HepG2 (cell line): ENCODE measurements at places on chromosomes 7 and 10. TPM values are rescaled to one million over a fixed set of nuclear protein-coding genes. Genes with fewer than 3 reads are reported as not detected.

DNA sequence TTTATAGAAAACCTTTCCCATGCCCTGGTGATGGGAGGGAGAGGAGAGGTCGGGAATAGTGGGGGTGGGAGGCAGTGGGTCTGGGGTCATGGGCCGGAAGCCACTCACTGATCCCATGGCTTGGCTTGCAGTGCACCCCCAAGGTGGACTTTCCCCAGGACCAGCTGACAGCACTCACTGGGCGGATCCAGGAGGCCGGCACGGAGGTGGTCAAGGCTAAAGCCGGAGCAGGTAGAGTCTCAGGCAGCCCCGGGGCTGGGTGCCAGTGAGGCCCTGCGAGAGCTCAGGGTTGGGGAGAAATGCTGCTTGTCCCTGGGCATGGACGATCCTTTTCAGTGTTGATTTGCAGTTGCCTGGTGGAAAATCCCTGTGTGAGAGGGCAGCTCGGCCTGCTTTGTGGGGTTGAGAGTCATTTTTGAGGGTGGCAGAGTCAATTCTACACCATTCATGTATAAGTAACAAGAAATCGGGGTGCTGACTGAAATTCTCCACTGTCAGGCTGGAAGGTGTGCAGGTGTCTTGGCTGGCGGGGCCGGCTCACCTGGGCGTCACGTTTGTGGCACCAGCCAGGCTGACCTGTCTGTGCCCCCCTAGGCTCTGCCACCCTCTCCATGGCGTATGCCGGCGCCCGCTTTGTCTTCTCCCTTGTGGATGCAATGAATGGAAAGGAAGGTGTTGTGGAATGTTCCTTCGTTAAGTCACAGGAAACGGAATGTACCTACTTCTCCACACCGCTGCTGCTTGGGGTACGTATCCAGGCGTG is 16.5 kb downstream of the MDH2 start:
- no peak for DNase-seq
- H3K4me3 ChIP-seq: no peak overlapping the region
- H3K4me1 ChIP-seq: peaks cover 21% of the 10 kb centered on the region
- H3K27ac ChIP-seq: no peak overlapping the region
- no peaks in the 10 kb centered on the region for H3K27me3 ChIP-seq

DNA sequence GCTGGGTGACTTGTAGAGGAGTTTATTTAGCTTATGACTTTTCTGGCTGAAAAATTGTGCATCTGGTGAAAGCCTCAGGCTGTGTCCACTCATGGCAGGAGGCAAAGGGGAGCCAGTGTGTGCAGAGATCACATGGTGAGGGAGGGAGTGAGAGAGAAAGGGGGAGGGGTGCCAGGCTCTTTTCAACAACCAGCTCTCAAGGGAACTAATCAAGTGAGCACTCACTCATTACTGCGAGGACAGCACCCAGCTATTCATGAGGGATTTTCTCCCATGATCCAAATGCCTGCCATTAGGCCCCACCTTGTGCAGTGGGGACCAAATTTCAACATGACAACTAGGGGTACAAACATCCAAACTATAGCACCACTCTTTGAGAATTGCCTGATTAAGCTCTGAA is 590.2 kb downstream of the MAGI2 start:
- H3K27me3 ChIP-seq: no peaks in the 10 kb centered on the region
- no peaks in the 10 kb centered on the region for H3K36me3 ChIP-seq
- no peaks in the 10 kb centered on the region for H3K4me1 ChIP-seq
- H3K27ac ChIP-seq: no peak overlapping the region
- no peak overlapping the region for H3K4me3 ChIP-seq
- no peak for DNase-seq

The PEX1 gene
- total RNA-seq: 19.4 and 22.4 TPM in 2 replicates

The RGR gene
- 0.24 and 0.71 TPM in 2 replicates for total RNA-seq

The DYNC1I1 gene
- total RNA-seq: 0.08 TPM in 1 of 2 replicates, not detected in the other

The TMEM26 gene
- total RNA-seq: not detected in 2 replicates

The TNS3 gene
- 51.3 and 55.7 TPM in 2 replicates for total RNA-seq
